ENCODE measurements at places on chromosomes 3 and 15.
A peak's percentile ranks its signal among the peaks of the same experiment; 100 is the strongest.

DNA sequence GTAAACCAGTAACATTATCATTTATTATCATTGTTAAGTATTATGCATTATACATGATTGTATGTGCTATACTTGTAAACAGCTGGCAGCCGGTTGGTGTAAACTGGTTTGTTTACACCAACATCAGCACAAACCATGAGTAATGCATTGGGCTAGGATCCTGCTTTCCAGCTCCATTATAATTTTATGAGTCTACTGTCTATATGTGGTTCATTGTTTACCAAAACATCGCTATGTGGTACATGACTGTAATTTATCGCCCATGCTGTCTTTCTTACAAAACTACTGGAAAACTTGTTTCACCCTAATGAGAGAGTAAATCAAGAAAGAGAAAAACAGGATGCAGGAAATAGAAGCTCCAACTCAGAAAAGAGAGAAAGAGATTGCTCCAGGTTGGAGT is 224.8 kb upstream of the CBLB start:
- no peak for DNase-seq

DNA sequence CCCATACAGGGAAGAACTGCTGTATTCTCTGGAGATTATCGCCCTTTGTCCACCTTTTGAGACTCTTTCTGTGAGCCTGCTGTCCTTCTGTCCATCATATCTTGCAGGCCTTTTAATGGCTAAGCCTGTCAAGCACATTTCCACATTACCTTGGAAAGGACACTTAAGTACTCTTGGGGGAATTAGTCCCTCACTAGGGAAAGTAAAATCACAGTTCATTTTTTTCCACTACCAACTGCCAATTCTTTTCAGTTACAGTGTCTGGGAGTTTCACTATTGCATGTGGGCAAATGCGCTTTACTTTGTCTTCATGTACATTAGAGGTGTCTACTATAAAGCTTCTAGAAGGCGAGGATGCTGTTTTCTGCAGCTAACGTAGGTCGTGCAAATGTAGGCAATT is 242.1 kb downstream of the NSUN3 start:
- DNase-seq: no peak

DNA sequence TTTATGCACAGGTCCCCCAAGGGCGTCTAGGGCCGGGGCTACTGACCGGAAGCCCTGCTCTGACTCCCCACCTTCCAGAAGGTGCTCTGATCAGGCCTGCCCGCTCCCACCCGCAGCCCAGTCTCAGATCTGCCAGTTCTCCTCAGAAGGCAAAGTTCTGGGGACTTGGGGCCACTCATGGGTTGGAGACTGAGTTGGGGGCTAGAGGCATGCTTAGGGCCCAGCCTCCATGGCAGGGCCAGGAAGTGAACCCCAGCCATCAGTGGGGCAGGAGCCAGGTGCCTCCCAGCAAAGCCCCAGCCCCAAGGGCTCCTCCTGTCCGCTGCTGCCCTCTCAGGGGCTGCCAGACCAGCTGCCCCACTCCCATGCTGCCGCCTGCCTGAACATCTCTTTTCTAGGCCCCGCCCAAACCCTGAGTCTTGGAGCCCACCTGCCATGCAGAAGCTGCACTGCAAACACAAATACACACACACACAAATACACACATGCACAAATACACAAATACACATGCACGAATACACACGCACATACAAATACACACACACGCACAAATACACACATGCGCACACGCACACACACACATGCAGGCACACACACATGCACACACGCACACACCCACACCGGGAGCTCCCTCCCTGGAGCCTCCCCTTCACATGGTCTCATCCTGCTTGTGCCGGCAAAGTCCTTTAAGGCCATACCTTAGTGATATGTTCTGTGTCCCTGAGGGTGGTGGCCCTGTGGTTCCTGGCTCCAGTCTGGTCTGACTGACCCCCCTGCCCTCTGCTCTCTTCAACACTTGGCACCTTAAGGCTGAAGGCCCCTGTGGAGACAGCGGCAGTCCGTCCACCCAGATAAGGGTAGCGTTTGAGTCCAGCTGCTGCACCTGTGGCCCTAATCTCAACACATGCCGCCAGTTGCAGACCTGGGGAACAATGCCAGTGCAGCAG is 59.2 kb upstream of the KLF13 start:
- no peak for DNase-seq

GRCh38 chr15:29244544-29244943 is 25.1 kb downstream of the NSMCE3 start:
- no peak for DNase-seq

DNA sequence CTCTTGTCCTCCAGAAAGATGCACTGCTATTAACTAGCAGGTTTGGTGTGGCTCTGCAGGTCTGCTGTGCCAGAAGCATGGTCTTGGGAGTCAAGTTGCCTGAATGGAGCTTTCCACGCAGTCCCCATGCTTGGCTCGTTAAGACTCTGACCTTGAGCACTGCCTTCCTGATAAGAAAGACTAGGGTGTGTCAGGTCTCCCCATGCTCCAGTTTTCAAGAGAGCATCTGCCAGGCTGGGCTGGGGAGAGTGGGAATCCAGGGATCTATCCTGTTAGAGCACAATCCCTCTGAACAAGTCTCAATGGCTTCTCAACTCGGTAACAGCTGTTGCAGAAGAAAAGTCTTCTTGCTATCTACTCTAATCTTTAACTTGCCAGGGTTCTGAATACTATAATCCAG is 98.2 kb downstream of the TJP1 start:
- no peak for DNase-seq

DNA sequence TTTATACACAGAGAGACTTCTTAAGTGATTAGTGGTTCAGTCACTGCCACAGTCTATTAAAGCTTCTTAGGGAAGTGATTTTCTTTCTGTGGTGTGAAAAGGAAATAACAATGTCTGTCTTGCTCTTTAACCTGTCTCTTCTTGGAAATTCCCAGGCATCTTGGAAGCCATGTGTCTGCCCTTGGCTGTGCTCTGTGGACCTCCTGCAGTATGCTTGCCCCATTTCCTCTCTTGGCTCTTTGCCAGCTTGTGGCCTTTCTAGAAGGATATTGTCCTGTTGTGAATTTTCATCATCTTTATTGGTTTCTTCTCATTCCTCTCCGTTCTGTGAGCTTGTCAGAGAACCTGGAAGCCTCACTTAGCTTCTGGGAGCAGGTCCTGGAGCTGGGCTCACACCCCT is 338.4 kb upstream of the C2CD4B start:
- no peak for DNase-seq

DNA sequence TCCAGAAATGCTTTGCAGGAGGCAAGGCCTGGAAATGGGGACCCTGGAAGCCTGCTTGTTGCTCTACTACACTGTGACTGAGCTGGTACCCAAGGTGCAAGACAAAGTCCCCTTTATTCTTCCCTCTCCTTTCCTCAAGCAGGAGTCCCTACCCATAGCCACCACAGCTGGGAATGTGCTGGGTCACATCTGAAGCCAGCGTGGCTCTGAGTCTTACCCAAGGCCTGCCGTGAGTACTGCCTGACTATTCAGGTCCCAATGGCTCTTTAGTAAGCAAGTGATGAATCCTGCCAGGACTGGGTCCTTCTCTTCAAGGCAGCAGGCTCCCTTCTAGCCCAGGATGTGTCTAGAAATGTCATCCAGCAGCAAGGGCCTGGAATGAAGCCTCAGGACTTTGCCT is 9.6 kb upstream of the RAD51 start:
- no peak for DNase-seq

DNA sequence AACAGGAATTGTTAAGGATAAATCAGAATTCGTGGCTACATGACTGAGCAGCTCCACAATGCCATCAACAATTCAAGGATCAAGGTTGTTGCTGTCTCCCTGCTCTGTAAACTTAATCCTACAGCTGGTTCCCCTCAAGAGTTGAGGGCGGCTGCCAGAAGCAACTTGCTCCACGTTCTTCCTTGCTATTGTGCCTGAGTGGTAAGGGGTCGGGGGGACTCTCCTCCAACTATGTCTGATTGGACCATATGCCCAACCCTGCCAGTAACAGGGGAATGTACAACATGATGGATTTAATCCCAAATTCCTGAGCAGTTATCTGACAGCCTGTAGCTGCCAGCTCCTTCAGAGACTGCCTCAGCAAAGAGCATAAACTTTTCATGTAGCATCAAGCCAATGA is 37.9 kb upstream of the MECOM start:
- no peak for DNase-seq

DNA sequence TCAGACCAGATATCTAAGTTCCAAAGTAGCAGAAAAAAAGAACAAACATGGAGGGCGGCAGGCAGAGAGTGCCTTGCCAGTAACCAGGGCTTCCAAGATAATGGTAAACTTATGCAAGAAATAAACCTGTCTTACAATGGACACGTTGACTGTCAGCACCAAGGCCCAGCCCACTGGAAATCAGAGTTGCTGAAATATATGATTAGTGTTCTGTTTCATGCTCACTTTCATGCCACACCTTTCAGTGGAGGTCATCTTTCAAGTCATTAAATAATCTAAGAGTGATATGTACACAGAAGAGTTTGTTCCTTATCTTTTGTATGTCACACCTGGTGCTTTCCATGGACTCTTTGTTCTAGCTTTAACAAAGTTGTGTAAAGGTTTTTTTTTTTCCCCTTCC is 358.1 kb downstream of the MECOM start:
- DNase-seq: no peak

DNA sequence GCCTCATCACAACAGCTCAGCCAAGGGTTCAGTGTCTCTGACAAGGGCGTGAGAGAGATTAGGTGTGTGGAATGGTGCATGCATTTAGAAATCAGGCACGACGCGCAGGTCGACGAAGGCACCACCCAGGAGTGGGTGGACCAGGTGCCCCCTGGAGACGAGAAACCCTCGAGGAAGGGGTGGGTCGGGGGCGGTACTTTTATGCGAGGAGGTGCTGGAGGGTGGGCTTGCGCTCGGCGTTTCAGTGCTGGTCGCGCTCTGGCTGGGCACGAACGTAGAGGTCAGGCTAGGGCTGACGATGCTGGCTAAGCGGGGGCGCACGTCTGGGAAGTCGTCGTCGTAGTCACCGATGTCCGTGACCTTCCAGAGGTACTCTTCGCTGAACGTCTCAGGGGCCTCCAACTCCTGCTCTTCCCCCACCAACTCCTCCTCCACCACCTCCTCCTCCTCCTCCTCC is 393 bp downstream of the ERICH6 start:
- DNase-seq: no peak

- DNase-seq: peak; percentile 45
Observed at GRCh38 chr3:66971891-66972551, 26.1 kb upstream of the KBTBD8 start.

DNA sequence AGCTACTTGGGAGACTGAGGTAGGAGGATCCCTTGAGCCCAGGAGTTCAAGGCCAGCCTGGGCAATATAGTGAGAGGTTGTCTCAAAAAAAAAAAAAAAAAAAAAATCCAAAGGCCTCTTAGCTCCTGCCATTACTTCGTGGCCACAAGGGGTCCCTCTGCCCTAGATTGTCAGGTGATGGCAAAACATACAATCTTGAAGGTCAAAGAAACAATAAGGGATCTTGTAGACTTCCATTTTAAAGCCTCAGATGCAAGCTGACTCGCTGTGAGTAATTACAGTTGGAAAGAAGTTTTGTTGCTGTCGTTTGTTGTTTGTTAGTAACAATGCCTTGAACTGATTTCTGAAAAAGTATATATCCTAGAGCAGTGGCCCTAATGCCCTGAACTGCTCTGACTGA is 55.9 kb upstream of the PLCL2 start:
- no peak for DNase-seq

- DNase-seq: peak; percentile 56
Observed at GRCh38 chr3:186869253-186870100, 27.0 kb downstream of the ADIPOQ start.

GRCh38 chr3:78096488-78097255 is 1056.8 kb downstream of the ROBO2 start:
- DNase-seq: no peak

DNA sequence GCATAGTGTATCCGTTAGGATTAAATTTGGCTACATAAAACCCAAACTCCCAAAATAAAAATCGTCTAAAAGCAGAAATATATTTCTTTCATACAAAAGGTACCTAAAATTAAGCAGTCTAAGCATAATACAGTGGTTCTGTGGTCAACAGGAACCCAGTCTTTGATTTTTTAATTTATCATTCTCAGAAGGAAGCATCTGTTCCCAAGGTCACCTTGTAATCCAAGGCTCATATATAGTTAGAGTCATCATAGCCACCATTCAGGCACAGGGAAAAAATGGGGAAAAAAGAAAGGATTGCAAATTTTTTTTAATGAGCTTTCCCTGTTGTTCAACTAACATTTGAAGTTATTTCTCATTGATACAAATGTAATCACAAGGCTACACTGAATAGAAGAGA is 983.2 kb downstream of the PLOD2 start:
- DNase-seq: no peak

DNA sequence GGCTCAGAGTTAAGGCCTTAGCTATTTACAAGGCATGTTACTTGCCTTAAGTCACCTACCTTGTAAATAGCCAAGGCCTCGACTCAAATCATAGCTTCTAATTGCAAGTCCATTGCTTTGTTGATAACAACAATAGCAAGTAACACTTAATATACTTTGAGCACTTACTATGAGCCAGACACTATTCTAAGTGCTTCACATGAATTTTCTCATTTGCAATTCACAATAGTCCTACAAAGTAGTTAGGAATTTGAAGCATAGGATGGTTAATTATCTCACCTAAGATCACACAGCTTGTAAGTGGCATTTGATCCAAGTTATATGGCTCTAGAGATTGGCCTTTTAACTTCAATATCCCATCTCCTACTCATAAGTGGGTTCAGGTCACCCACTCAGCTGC is 28.4 kb downstream of the SLC9A9 start:
- DNase-seq: no peak

DNA sequence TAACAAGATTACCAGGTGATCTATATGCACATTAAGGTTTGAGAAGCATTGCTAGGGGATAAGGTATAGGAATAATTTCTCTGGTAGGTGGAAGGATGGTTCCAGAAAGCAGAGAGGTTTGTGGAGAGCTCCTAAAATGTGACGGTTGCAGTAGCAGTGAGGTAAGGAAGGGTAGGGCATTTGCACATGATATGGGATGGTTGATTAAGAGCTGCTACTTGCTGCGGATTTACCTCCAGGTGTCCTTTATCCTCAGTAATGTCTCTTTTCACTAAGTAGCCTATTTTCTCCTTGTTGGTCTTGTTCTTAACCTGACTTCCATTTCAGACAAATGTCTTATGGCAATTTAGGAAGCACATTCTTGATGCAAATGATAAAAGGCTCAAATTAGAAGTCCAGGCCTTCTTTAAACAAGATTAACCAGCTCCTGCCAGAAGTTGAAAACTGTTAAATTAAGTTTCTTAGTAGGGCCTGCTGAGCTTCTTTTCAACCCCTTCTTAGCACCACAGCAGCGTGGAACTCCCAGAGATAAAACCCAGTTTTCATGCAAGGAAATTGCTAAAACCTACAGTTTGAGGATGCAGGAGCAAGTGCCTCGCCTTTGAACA is 231.1 kb upstream of the GADL1 start:
- DNase-seq: no peak

- no peak for DNase-seq
Observed at GRCh38 chr3:125011941-125012340, 43.9 kb downstream of the HEG1 start.

- peak; percentile 98 for DNase-seq
Observed at GRCh38 chr3:101036213-101036618, 43.0 kb upstream of the ABI3BP start.

GRCh38 chr15:36575266-36575665 is 4.2 kb upstream of the CDIN1 start:
- no peak for DNase-seq

- DNase-seq: no peak
Observed at GRCh38 chr3:181174676-181175233, 185.2 kb upstream of the DNAJC19 start.
